ENCODE measurements at places on chromosomes 3 and 15. TPM values are rescaled to one million over a fixed set of nuclear protein-coding genes. Genes with fewer than 3 reads are reported as not detected.

Gene SOX14
- total RNA-seq, result not detected

- no peak for DNase-seq
Observed at GRCh38 chr15:90539789-90540188, 10.1 kb downstream of the CRTC3 start.

Gene IGSF10
- 15.3 TPM for total RNA-seq

GRCh38 chr3:180693656-180694055 lies 14.4 kb upstream of the CCDC39 start:
- DNase-seq, result no peak

- no peak for DNase-seq
Observed at GRCh38 chr15:79942741-79943481, 28.1 kb downstream of the BCL2A1 start.

GRCh38 chr15:72175186-72176044 lies 22.2 kb downstream of the GRAMD2A start:
- no peak for DNase-seq

DNA sequence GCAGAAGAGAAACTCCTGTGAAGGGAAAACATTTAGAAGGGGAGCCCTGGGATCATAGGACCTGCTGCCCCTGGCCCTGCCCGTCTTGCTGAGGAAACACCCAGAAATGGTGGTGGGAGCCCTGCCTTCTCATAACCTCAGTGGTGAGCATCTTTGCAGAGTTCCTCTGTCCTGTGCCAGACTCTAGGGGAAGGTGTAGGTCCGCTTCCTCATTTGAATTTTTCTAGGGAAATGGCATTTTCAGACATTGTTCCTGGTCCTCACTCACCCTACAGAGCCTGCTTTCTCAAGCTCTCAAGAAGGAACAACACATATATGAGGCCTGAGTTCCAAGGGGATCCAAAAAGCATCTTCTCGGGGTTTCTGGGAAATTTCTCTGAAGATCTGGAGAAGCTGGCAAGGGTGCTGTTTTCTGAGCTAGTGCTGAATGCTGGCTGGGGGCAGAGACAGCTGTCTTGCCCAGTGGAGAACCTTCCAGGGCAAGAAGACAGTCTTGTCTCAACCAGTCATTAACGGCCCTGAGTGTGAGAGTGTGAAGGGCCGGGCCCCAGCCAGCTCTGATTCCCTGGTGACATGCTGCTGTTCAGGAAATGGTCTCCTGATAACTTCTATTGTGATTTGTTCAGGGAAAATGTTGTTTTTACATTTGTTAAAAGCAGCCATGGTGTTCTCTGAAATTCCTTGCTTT lies 283.1 kb upstream of the LRRFIP2 start:
- peak; percentile 53 for DNase-seq
